ENCODE measurements at places on chromosomes 2 and 18. TPM values are rescaled to one million over a fixed set of nuclear protein-coding genes. Genes with fewer than 3 reads are reported as not detected.

Gene TCF7L1
- polyA plus RNA-seq = 3.5 TPM

Gene CNDP1
- not detected for polyA plus RNA-seq

Gene ZCCHC2
- polyA plus RNA-seq = 4.9 TPM

Gene PLGLB2
- 4.5 TPM for polyA plus RNA-seq

Gene IGFBP2
- polyA plus RNA-seq = 25.2 TPM

Gene LRATD1
- polyA plus RNA-seq = 1.9 TPM

Gene ECEL1
- not detected for polyA plus RNA-seq

Gene CHRNA1
- polyA plus RNA-seq = 2.6 TPM
